Stimulated activated CD8-positive, alpha-beta memory T cell treated with anti-CD3 and anti-CD28 coated beads, Interleukin-2, amount 100 ng/mL, for 1 hour (primary cell): ENCODE measurements at places on chromosomes 6 and 20.

- DNase-seq: no peak
These were observed 108.5 kb downstream of the DHX35 start for GRCh38 chr20:39070484-39071231.

DNA sequence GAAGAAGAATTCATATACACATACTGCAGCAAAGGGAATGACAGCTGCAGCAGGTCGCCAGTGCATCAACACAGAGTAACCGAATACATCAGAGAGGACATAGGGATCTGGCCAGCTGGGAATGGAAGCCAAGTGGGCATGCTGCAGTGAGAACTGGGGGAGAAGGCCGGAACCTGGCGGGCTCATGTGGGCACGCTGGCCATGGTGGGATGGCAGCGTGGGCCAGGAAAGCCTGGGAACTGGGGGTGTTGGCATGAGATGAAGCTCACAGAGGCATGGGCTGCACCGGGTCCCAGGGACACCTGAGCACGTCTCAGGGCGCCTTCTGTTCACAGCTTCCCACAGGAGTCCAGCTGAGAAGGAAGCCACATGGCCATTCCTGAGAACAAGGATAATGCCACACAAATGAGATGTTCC lies 139.5 kb upstream of the AGPAT4 start:
- DNase-seq: no peak

GRCh38 chr6:168025831-168026710 lies 28.6 kb downstream of the KIF25 start:
- DNase-seq: no peak

DNA sequence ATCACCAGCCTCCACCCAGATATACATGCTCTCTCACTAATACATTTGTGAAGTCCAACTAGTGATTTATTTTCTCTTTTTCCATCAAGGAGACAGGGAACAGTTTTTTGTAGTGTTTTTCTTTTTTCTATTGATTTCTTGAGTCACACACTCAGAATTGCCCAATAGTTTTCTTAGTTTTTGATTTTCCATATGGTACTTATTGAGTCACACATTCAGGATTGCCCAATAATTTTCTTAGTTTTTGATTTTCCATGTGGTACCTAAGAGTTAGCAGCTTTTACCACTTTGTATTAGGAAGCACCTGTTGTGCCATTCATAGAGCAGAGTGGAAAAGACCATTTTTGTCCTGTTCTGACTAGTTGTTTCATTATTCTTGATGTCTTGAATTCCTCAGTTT lies 1268.8 kb downstream of the EPHA7 start:
- no peak for DNase-seq

DNA sequence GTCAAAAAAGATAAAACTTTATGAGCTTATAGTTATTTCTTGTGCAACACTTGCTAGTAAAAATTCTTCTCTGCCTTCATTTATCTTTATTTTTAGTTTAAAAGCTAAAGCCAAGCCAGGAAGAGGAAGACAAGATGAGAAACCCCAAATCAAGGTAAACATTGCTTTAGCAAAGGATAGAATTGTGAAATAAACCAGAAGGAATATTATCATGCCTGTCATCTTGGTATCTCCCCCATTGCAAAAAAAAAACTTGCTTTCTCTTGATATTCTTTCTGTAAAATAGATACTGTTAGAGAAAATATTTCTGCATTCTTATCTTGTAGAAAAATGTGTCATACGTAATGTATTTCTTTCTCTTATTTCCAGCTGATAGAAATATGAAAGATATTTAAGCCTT lies 432.8 kb downstream of the GJA1 start:
- DNase-seq: no peak

GRCh38 chr20:32278199-32278643 lies 770 bp downstream of the KIF3B start:
- no peak for DNase-seq

- no peak for DNase-seq
These were observed 41.9 kb upstream of the CTNNBL1 start for GRCh38 chr20:37651932-37652331.
